Activated naive CD4-positive, alpha-beta T cell treated with anti-CD3 and anti-CD28 coated beads for 36 hours (primary cell): ENCODE measurements at places on chromosomes 3 and 15. TPM values are rescaled to one million over a fixed set of nuclear protein-coding genes. Genes with fewer than 3 reads are reported as not detected.

Gene WDR72
- total RNA-seq, result not detected

Gene WDR93
- not detected for total RNA-seq

Gene SI
- total RNA-seq, result not detected

Gene GP5
- 0.64 TPM for total RNA-seq

Gene C3orf85
- not detected for total RNA-seq

Gene DPPA4
- total RNA-seq, result 0.29 TPM
